Forelimb muscle (tissue), 1 donor: ENCODE measurements at places on chromosomes 7 and 10.

GRCh38 chr7:77587272-77587671, 50.2 kb downstream of the PTPN12 start:
- no peak for DNase-seq

- no peak for DNase-seq
Observed at GRCh38 chr7:120431016-120431415, 158.0 kb downstream of the KCND2 start.

DNA sequence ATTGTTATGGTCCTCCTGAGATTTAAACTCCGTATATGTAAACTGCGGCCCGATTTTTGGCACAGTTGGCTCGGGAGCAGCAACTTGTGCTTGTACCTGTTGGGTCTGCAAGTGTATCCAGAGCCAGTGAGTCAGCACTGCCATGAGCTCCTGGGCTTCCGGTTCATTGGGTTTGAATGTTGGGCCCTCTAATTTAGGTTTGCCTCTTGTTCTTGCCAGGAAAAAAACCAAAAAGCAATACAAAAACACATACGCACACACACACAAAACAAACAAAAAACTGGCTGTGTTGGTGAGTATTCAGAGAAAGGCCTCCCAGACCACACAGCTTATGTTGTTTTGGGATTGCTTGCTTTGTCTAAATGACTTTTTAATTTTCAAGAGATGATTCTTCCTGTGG, 26.3 kb downstream of the SND1 start:
- no peak for DNase-seq

DNA sequence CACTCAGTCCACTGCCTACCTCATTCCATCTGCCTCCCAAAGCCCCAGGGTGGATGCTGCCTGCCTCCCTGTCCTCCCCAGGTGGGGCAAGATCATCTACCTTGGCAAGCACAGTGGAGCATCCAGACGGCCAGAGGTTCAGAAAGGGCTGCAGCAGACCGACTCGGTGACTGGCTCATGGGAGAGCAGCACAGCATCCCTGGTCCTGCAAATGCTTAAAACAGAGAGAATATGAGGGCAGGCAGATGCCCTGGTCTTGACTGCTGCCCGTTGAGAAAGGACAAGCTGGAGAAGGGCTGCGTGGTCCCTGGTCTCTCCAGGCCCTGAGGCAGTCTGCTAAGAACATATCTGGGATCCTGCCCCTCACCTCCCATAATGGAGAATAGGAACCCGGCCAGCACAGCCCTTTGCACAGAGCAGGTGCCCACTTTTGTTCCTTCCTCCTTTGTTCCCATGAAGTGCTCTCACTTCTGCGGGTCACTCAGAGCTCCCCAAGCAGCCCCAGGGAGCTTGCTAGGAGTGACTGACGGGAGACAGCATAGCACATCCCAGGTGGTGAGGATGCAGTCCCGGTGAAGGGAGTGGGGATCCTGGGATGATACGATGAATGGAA, 1.4 kb downstream of the HPS1 start:
- DNase-seq, result no peak

GRCh38 chr10:31678575-31679516, 249.8 kb downstream of the ARHGAP12 start:
- no peak for DNase-seq

GRCh38 chr7:149191851-149192250, 3.5 kb upstream of the ZNF282 start:
- DNase-seq, result no peak

DNA sequence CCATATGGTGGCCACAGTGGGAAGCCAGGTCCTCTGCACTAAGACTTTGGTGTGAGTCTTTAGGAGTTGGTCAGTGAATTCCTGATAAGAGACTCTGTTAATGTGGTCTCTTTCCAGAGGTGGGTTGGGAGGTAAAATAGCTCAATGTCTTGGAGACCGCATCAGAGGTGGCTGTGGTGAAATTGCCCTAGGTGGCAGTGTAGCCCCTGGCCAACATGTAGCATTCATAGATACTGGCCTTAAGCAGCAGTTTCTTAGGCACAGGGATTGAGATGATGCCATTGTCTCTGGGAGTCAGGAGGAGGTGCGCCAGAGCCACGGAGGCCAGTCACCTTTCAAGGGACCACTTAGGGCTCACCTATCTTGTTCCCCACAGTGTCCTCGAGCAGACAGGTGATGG, 202.8 kb downstream of the CREB5 start:
- DNase-seq, result no peak

DNA sequence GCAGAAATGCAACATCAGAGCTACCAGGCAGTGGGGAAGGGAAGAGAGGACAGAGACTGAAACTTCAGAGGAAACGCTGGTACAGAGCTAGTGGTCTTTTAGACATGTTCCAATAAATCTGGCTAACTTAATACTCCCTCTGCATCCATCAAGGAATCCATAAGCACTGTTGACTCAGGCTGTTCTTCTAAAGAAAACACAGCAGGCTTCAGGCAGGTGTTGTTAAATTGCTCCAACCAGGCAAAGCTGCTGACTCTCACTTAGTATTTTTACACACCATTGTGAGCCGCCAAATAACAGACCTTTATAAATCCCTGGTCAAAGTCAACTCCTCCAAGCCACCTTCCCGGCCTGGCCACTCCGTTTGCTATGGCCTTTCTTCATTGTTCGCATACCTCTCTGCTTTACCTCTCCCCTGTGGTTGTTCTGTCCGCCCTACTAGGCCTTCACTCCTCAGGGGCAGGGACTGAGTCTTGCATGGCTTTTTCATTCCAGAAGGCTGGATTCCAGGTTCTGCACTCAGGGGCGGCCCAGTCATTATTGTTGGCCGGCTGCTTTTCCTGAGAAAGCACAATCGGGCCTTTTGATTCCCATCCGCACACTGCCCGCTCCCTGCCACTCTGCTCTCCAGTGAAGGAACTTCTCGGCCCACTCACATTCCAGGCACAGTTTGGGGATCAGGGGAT, 18.4 kb downstream of the CREB3L2 start:
- no peak for DNase-seq

DNA sequence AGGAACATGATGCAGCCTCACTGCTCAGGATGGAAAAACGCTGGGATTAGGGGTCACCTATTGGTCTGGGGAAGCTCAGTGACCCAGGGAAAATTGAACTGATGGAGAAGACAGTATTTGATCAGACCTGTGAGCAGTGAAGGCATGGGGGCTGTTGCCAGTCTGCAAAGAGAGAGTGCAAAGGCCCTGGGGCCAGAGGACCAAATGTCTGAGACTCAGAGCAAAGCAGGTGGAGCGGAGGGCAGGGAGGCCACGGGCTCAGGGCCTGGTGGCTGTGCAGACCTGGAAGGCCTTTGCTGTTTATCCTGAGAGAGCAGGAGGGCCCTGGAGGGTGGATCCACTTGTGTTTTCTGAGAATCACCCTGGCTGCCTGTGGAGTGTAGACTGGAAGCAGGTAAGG, 67.1 kb downstream of the INPP5A start:
- DNase-seq, result no peak

DNA sequence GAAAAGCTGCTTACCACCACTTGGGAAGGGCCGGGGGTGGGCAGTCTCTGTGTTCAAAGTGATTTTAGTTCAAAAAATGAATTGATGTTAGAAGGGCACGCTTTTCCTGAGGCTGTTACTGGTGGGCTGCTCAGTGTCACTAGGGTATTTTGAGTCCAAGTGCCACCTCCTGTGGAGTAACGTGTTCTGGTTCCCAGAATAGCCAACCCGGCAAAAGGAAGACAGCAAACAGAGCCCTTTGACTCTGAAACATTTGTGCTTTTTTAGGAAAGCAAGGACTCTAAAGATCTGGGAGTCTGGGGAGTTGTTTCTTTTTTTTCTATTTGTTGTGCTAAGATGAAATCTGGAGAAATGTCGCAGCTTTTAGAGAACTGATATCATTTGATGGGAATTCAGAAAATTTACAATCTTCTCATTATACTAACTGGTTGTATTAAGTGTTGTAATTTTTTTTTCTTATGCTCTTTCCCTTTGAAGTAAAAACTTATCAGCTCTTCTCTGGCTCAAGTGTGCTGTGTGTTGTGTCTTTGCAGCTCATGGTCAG, 66.2 kb downstream of the MKX start:
- DNase-seq, result no peak

DNA sequence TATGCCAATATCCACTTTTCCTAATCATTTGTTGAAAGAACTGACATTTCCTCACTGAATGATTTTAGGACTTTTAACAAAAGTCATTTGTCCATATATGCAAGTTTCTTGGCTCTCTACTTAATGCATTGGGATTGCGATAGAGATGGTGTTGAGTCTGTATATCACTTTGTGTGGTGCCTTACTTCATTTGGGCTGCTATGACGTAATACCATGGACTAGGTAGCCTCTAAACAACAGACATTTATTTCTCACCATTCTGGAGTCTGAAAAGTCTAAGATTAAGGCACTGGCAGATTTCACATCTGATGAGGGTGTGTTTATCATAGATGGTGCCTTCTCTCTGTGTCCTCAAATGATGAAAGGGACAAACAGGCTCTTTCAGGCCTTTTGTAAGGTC, 342.6 kb downstream of the DPP6 start:
- no peak for DNase-seq

DNA sequence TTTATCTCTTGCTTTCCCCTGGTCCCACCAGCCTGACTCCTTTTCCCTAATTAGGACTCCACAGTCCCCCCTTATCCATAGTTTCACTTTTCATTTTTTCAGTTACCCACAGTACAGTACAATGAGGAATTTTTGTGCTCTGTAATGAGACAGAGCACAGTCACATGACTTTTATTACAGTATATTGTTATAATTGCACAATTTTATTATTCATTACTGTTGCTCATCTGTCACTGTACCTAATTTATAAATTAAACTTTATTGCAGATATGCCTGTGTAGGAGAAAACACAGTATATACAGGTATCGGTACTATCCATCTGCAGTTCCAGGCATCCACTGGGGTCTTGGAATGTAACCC, 125.4 kb downstream of the KCNMA1 start:
- no peak for DNase-seq

GRCh38 chr7:2255145-2256139, 13.4 kb downstream of the NUDT1 start:
- DNase-seq, result no peak

DNA sequence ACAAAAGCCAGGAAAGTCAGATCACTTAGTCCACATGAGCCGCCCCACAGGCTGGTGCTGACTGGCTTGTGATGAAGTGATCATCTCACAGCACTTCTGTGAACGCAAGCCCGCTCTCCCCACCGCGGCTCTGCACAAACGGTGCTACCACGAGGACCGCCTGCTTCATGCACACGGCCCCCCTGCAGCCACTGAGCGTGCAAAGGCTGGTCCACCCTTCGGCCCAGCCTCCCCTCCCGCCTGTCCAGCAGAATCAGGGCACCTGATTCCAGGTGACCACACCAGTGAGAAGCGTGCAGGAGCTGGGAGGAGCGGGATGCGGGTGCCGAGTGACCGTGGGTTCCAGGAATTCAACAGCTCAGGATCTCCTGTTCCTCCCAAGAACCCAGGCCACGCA, 32.2 kb downstream of the MAD1L1 start:
- no peak for DNase-seq

DNA sequence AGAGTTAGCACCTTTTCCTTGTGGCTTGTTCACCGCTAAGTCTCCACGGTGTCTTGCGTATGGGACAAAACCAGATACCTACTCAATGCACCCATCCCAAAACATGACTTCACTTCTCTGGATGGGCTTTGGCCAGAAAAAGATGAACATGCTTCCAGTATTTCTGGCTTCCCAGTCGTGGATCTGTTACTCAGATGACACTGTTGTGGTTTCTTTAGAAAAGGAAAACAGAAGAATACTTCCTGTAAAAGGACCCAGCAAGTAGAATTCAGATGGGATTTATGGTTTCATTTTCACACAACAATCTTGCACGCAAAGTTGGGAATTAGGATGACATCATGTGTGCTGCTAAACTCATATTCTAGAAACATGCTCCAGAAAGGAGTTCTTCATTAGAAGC, 216.7 kb downstream of the ADAM12 start:
- DNase-seq, result peak; percentile 86

- no peak for DNase-seq
Observed at GRCh38 chr10:84665883-84666463, 337.6 kb downstream of the CCSER2 start.

DNA sequence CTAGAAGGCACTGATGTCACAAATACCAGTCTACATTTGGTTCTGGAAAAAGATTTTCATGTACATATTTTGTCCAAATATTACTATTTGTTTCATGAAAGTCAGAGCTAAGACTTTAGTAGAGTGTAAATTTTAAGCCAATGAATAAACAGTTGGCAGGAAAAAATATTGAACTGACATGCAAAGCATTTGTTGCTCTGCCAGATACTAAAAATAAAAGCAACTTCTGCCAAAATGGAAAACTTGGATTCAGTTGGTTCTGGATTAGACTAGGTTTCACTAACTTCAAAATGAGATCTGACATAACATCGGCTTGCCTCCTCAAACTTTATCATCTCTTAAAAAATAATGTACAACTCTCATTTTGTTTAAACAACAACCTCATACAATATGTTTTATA, 34.9 kb downstream of the FAM204A start:
- DNase-seq, result no peak

DNA sequence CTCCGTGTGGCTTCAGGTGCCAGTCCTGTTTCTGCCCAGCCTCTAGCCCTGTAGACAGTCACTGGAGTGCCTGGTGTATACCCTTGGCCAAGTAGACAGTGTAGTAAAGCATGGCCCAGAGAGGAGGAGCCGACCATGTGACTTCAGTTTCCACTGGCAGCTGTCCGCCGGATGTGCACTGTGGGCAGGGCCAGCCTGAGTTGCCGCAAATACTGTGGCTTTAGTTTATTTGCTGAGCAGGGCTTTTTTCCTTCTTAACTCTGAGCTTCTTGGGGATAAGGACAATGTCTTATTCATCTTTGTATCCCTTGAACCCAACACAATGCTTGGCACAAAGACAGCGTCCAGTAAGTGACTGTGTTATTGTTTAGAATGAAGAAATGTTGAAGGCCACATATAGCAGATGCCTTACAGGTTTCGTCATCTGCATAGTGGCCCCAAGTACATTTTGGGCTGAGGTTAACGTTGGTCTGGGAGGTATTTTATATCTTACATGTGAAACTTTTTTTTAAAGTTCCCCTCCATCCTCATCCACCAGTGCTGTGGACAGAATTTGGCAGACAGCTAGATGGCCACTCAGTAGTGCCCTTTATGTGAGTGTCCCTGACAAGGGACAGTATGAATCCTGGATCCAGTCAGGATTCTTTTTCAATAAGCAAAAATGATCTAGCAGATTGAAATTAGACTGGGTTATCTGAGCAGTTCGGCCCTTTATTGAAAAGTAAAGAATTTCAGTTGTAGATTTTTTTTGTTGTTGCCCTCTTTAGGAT, 40.6 kb downstream of the CYP17A1 start:
- peak; percentile 65 for DNase-seq

DNA sequence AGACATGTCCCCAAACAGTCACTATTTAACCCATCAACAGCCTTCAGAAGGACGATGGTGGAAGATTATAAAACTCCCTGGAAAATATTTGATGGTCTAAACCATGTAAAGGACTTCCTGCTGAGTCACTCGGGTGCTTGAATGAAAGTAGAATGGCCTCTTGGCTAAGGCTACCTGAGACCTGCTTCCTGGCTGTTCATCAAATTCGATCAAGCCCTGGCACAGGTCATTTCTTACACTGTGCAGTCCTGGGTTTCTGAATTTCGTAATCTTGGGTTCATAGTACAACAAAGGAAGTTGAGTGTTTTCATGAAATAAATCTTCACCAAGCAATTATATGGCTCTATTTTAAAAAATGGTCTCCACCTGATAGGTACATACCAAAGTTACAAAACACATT, 260.3 kb upstream of the RNF32 start:
- DNase-seq, result no peak

GRCh38 chr10:124742413-124743190, 1.6 kb downstream of the FAM53B start:
- DNase-seq, result no peak

- no peak for DNase-seq
Observed at GRCh38 chr7:116786791-116787443, 75.5 kb upstream of the CAPZA2 start.
